ENCODE measurements at places on chromosomes 13 and 19.

GRCh38 chr13:49183672-49184325 lies 36.3 kb upstream of the MLNR start:
- DNase-seq, result no peak

GRCh38 chr19:29263305-29264135 lies 50.6 kb upstream of the UQCRFS1 start:
- peak; percentile 21 for DNase-seq

DNA sequence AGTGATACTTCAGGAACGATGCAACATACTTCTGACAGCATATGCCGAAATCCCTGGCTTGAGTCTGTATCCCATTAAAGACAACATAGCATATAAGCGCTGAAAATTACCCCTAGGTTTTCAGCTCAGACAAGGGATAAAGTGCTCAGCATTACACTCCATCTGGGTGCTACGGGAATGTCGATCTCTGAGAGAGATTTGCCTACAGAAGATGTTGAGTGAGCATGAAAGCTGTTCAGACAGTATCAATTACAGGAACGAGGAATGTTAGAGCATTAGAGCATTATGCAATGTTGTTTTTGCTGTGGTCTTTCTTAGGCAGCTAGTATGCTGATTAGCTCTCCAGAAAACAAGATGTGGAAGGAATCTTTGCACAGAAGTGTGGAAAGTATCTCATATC lies 484.5 kb downstream of the LIG4 start:
- no peak for DNase-seq

DNA sequence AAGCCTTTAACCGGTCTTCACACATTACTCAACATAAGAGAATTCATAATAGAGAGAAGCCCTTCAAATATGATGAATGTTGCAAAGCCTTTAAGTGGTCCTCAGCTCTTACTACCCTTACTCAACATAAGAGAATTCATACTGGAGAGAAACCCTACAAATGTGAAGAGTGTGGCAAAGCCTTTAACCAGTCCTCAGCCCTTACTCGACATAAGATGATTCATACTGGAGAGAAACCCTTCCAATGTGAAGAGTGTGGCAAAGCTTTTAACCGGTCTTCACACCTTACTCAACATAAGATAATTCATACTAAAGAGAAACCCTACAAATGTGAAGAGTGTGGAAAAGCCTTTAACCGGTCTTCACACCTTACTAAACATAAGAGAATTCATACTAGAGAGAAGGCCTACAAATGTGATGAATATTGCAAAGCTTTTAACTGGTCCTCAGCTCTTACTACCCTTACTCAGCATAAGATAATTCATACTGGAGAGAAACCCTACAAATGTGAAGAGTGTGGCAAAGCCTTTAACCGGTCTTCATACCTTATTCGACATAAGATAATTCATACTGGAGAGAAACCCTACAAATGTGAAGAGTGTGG lies 36.4 kb downstream of the ZNF257 start:
- DNase-seq, result no peak

DNA sequence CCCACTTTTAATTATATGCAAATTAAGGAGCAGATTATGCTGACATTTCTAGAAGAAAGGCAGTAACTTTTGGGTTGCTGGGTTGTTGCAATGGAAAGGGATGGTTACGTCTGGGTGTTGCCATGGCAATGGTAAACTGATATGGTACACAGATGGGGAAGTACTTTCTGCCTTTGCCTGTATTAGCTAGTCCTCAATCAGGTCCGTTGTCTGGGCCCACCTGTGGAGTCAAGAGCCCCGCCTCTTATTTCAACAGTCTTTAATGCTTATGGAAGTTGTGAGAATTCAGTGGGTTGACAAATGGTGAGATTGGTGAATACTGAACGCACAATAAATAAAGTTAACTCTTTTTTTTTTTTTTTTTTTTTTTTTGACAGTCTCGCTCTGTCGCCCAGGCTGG lies 30.6 kb upstream of the DPP9 start:
- no peak for DNase-seq
